ENCODE measurements at places on chromosomes 11 and 22.

DNA sequence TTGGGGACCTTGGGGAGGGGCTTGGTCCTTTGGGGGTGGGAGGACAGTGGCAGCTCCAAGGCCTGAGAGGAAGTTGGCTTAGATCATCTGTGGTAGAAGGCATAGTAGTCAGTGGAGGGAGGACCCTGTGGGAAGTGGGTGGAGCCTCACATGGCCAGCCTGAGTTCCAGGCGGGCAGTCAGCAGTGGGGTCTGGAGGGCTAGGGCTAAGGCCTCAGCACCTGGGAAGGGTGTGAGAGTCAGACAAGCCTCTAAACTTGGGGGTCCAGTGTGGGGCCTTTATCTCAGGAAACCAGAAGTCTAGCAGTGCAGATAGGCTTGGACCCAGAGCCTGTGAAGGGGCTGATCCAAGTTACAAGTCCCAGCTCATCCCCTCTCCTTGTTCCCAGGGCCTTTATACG lies 4.0 kb downstream of the NLRX1 start:
- DNase-seq, result no peak

DNA sequence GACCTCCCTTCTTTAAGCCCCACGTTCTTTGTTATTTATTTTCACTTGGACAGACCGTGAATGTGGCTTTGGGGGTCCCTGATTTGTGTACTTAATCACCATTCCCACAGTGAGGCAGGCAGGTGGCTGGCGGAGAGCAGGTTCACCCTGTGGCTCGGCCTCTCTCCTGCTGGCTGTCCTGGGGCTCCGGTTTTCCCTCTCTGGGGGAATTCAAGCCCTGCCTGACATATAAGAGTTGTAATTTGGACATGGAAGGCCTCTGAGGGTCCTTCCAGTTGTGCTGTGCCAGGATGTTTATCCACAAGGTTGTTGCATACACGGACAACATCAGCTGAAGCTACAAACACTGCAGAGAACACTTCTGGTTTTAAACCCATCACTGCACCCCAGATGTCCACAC lies 824.5 kb downstream of the TBC1D22A start:
- DNase-seq, result no peak

DNA sequence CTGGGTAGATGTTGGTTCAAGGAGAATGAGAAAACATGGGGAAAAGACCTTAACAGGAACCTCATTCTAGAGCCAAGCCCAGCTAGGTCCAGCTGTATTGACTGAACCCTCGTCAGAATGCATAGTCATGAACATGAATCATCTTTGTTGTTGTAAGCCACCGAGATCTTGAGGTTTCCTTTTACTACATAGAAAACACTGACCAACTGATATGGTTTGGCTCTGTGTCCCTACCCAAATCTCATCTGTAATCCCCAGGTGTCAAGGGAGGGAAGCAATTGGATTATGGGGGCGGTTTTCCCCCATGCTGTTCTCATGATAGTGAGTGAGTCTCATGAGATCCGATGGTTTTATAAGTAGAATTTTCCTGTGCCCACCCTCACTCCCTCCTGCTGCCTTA lies 19.4 kb upstream of the PHOX2A start:
- no peak for DNase-seq

GRCh38 chr11:19077965-19078364 lies 17.4 kb upstream of the MRGPRX2 start:
- DNase-seq, result no peak

- DNase-seq, result no peak
These were observed 21.2 kb upstream of the MGAT3 start for GRCh38 chr22:39435616-39436015.

DNA sequence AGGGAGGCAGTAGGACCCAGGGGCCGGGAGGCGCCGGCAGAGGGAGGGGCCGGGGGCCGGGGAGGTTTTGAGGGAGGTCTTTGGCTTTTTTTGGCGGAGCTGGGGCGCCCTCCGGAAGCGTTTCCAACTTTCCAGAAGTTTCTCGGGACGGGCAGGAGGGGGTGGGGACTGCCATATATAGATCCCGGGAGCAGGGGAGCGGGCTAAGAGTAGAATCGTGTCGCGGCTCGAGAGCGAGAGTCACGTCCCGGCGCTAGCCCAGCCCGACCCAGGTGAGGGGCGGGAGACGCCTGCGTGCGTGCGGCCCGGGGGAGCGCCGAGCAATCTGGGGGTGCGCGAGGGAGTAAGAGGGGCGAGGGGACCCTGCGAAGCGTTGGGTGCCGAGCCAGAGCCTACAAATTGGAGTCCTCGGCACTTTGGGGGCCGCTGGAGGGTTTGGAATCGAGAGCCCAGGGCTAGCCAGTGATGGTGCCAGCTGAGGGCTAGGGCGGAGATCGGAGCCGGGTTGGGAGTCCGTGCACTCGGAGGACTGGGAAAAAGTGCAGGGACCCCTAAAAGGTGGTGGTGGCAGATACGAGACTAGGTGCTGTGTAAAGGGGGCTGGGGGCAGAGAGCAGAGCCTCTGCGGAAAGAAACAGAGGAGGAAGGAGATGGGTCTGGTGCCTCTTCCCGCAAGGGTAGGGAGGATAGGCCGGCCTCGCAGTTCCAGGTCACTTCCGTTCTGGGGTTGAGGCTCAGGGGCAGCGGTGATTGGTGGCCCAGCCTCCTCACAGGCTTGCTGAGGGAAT lies at the start of gene SERPINH1:
TSS of gene SERPINH1 (plus strand) at position 206 of the 788 bp plus-strand sequence. CDS start 4,097 bp downstream, outside the sequence.
- DNase-seq, result peak; percentile 34

- no peak for DNase-seq
These were observed 10.4 kb downstream of the SLC15A3 start for GRCh38 chr11:60941371-60942119.

DNA sequence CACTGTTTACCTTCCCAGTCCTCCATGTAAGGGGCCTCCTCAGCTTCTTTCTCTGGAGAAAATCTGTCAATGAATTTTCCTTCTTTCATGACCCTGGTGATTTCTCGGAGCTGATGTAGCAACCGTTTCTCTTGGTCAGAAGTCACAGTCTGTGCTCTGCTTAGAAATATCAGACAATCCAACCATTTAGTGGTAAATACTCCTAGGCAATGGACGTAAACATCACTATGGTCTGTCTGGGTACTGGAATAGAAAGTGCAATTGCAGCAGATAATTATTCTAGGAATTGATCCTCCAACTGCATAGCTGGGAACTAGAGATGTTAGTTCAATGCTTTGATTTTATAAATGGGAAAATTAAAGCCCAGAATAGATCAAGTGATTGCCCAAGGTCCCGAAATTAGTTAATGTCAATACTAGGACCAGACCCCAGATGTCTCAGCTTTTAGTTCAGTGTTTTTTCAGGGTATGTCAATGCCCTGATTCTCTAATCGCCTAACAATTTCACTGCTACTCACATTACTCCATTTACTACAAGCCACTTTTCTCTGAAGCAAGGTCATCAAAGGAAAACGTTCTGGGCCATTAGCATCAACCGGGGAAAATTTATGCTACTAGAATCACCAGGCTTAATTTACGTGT lies 42.1 kb downstream of the RIC3 start:
- no peak for DNase-seq

DNA sequence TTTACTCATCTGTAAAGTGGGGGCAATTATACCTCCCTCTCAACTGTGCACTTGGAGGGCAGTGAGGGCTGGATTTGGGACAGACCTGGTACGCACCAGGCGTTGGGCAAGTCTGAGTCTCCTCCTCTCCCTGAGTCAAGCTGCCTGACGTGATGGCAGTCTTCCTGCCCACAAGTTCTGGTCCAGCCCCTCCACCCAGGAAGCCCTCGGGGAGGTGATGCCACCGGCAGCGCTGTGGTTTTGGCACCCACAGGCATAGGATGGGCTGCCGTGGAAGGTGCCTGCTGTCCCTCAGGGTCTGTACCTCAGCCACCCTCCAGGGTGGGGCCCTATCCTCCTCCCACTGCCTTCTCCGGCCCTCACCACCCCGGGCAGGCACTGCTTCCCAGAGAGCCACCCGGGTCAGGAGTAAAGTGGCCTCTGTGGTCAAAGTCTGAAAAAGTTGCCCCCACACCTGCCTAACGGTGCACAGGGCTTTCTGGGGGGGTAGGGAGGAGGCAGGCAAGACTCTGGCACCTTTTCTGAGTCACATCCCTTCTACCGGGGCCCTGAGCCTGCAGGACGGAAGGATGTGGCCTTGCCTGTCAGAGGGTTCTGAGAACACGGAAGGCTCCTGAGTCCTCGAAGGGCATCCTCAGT lies 6.5 kb upstream of the APOBEC3H start:
- no peak for DNase-seq

Measured in stimulated activated CD4-positive, alpha-beta T cell treated with anti-CD3 and anti-CD28 coated beads, Interleukin-1b, Interleukin-23, amount 100 ng/mL, for 1 hour (primary cell).